ENCODE measurements at places on chromosomes 6 and 20.

- no peak for DNase-seq
These were observed 1.1 kb downstream of the DPM1 start for GRCh38 chr20:50957276-50957675.

DNA sequence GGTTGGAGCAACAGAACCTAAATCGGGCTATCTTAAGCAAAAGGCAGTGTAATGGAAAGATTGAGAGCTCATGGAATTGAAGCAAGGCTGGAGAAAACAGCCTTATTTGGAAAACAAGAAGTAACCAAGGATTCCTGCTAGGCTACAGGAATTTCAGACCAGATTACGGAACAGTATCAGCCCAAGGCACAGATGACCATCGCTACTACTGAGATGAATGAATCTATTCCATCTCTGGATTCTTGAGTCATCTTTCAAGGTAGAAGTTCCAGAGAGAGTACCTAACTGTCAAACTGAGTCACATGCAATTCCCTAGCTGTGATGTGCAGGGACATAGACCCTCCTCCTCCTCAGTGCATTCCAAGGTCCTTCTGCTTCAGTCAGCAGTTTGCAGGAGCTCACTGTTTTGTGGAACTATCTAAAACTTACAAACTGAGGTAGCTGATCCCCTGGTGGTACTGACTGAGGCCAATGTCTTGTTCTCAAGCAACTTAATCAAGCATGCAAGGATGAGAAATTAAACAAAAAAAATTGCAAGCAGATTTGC, 62.0 kb upstream of the SMLR1 start:
- DNase-seq: no peak

DNA sequence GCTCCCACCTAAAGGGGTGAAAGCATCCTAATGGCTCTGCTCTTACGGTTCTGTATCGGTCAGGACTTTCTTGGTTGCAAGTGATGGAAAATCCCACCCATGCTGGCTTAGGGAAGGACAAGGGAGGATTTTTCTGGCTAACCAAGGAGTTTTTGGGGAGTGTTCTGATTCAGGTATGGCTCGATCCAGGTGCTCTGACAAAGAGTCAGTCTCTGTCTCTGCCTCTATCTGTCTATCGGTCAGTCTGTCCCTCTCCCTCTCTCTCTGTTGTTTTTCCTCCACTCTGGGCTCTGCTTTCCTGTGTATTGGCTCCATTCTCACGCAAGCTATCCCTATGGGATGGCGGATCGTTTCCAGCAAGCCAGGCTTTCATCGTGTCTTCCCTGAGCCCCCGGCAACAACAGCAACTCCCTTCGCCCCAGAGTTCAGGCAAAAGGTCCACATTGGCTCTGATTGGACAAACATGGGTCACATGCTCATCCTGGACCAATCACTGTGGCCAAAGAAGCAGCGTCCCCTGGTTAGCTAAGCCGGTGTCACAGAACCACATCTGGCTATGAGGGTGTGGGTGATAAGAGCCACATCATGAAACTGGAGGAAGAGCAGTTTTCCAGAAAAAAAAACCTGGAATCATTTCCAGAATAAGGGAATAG, 160.3 kb downstream of the BMP7 start:
- no peak for DNase-seq

- no peak for DNase-seq
These were observed 4.5 kb downstream of the GID8 start for GRCh38 chr20:62942456-62942855.

DNA sequence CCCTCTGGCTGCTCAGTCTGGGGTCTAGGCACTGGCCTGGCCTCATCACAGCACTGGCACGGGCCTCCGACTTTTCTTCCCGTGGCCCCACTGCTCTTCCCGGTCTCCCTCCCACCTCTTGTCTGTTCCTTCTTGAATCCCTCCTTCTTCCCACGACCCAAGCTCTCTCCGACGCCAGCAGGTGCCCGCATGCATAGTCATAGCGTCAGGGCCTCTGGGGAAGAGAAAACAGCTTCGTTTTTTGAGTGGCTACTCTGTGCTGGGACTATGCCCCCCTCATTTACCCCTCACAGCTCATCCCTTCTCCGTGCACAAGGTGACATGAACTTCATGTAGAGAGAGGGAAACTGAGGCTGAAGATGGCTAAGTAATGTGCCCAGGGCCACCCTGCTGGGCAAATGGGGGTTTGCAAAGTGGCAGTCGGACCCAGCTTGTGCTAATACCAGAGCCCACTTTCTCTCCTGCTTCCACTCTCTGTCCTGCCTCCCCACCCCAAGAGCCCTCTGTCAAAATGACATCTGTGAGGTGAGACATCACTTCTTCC, 59.2 kb downstream of the SYNJ2 start:
- no peak for DNase-seq

GRCh38 chr6:162750776-162751175, 23.0 kb downstream of the PACRG start:
- DNase-seq: no peak

- peak; percentile 68 for DNase-seq
These were observed 55.6 kb upstream of the CARMIL1 start for GRCh38 chr6:25223490-25223991.

DNA sequence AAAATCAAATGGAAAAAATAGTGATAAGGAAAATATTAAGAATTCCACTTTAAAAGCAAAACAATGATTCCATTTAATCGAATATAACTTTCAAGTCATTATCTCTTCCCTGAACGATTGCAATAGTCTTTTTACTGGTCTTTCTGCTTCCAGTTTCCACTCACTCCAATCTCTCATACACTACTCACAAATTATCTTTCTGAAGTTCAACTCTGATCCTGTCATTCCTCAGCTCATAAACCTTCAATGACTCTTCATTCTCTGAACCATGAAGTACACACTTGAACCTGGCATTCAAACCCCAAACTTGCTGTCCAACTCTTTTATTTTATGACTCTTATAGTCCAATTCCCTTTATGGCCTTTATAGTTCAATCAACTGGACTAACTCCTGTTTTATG, 304.1 kb upstream of the TCF21 start:
- no peak for DNase-seq

DNA sequence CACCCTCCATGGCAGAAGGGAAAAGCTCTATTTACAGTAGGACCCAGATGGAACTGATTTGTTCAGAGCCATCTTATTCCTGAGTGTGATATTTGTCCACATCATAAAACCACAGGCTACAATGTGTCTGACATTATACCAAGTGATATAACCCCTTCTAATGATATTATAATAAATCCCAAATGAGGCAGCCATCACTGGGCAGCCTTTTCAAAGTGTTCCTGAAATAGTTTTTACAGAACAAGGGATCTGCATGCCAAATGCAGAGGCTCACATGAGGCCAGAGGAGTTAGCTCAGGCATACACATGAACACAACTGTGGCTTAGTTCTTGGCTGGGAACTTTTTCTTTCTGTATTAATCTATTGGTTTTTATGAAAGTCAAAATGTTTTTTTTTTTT, 207.7 kb downstream of the MAFB start:
- no peak for DNase-seq

DNA sequence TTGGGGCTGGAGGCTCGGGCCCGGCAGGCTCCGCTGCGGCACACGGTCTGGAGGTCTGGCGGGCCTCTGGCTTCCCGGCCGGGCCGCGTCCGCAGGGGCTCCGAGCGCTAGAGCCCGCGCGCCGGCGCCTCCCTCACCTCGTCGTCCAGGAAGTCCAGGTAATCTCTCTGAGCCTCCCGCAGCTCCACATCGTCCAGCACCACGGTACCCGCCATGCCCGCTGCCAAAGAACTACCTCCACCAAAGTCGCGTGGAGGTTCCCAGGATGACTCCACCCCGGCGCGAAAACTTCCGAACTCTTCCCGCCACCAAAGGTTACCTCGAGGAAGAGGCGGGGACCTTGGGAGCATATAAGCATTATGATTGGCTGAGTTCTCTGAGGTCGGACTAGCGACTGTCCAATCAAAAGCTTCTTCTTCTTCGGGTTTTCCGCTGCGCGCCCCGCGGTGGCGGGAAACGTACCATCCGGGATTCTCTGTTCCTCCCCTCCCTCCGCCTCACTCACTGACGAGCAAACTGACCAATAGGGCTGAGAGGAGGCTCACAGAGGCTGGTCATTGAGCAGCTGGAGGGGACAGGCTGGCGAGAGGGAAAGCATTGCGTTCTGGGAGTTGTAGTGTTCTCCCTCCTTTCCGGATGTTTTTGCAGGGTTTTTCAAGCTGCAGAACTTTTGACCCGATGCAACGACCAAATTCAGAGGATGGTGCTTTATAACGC, at the start of gene MCM3:
MCM3 (minus strand) TSS at position 283 of the 717 bp plus-strand sequence; CDS start at position 215, 68 bp downstream.
- peak; percentile 98 for DNase-seq

- DNase-seq: no peak
These were observed 357.3 kb downstream of the FOXA2 start for GRCh38 chr20:22226849-22227700.

GRCh38 chr20:61953037-61954021, 112.4 kb downstream of the TAF4 start:
- DNase-seq: no peak

GRCh38 chr6:4907602-4908001, 96.2 kb downstream of the RPP40 start:
- no peak for DNase-seq

DNA sequence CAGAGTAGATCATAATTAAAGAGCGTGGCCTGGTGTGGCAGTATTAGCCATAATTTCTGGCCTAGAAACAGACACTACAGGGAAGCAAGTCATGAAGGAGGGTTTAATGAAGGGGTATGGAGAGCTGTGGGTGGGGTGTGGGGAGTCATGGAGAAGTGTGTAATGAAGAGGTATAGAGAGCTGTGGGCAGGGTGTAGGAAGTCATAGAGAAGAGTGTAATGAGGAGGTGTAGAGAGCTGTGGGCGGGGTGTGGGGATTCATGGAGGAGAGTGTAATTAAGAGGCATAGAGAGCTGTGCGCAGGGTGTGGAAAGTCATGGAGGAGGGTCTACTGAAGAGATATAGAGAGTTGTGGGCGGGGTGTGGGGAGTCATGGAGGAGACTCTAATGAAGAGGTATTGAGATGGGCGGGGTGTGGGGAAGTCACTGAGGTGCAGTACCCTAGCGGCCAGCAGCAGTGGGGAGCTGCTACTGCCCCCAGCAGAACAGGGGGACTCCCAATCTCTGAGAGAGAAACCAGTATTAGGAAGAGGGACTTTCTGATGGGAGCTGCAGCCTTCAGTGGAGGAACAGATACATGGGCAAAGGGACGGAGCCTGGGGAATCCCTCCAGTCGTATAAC, 145.4 kb upstream of the FOXA2 start:
- DNase-seq: no peak

DNA sequence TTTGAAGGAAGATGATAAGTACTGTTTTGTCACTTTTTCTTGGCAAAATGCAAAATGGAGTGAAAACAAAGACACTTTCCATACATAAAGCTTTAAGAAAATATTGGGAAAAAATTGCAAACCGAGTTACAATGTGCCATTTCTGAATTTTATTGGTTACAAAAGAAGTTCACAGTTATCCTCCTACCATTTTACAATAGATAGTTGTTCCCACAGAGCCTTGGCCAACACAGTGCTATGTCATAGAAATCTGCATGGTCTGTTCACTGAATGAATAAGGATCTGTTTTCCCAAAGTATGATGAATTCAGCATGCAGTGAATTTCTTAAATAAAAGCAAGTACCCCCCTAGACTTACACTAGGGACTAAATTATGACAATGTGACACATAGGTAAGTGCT, 268.2 kb upstream of the POU3F2 start:
- no peak for DNase-seq

DNA sequence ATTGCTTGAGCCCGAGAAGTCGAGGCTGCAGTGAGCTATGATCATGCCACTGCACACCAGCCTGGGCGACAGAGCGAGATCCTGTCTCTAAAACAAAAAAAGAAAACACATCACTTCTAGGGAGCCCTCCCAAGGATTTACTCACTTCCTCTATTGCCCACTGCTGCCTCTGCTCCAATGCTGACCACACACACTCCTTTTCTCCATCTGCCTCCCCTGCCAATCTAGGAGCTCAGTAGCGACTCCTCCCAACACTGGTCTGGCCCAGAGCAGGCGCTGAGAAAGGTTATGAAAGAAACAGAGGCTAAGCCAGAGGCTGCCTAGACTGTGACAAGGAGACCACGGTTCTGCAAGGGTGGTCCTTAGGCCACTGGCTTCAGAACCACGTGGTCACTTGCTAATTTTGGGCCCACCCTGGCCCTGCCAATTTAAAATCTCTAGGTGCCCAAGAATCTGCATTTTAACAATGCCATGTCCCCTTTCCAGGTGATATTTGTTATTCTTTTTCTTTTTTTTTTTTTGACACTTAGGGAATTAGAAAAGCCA, 1.3 kb upstream of the E2F1 start:
- DNase-seq: no peak

GRCh38 chr20:62321521-62321948, 18.7 kb downstream of the ADRM1 start:
- no peak for DNase-seq

GRCh38 chr6:67353861-67354260, 1281.2 kb upstream of the ADGRB3 start:
- no peak for DNase-seq

- no peak for DNase-seq
These were observed 258.4 kb downstream of the SLC35F1 start for GRCh38 chr6:118165500-118165899.

- DNase-seq: no peak
These were observed 228.9 kb downstream of the ALDH8A1 start for GRCh38 chr6:134721060-134721405.

DNA sequence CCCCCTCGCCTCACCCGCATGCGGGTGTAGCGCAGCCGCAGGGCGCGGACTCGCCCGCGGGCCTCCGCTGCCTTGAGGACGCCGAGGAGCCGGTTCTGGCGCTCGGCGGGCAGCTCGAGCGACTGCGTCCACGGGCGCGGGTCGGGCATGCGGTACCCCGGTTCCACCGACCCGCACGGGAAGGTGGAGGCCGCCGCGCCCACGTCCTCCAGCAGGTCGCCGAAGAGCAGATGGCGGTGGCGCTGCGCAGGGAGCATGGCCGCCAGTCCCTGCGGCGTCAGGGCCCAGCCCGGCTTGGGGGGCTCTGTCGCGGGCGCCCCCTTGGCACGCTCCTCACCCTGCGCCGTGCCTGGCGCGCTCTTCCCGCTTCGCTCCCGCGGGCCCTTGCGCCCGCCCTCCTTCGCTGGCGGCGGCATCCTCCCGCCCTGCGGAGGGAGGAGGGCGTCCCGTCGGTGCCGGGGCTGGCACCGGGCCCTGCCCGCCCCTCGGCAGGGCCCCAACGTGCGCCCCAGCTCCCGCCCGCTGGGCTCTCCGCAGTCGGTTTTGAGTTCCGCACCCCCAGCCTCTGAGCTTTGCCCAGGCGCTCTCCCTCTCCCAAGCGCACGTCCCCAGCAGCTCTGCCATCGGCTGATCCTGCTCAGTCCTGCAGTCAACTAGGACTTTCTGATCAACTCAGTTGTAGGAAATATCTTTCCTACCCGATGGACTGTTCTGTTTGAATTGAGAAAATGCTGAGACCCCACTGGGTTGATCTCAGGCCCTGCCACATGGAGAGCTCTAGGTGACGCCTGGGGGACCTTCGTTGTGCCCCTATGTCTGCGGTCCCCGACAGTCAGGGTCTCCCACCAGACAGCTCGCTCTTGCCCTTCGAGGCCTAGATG, at the start of gene LKAAEAR1:
LKAAEAR1 (minus strand) TSS at position 595 of the 881 bp plus-strand sequence; CDS start at position 416, 179 bp downstream.
- DNase-seq: no peak

DNA sequence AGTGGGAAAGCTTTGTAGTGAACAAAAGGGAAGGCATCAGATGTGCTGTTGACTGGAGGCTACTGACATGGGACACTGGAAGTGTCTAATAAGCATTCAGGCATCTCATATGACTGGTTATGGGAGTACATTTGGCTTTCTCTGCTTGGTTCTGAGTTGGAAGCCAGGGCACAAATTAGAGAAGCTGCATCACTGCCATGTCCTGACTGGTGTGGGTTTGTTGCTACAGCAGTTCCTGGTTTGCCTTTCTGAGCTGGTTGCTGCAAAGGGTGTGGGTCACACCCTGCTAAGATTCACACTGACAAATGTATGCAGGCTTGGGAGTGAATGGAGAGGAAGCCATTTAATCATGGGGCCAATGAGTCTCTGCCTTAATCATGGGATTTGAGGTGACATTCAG, 36.2 kb upstream of the NANP start:
- DNase-seq: no peak

Data from NCI-H1694 treated with DMSO at 0.1 percent for 48 hours (cell line).